ENCODE measurements at places on chromosomes 5 and 9. TPM values are rescaled to one million over a fixed set of nuclear protein-coding genes. Genes with fewer than 3 reads are reported as not detected.

DENND1A gene
- 19.9 TPM for total RNA-seq

OR13J1 gene
- not detected for total RNA-seq

NFIB gene
- total RNA-seq, result 16.4 TPM

LCN15 gene
- not detected for total RNA-seq

PCDHAC1 gene
- total RNA-seq, result 0.09 TPM

FOXD4 gene
- under 0.01 TPM for total RNA-seq

NPR3 gene
- 1.2 TPM for total RNA-seq

DMRT3 gene
- not detected for total RNA-seq

RLN2 gene
- total RNA-seq, result not detected

SLCO4C1 gene
- total RNA-seq, result not detected

CFAP157 gene
- total RNA-seq, result not detected

OTP gene
- not detected for total RNA-seq

DPYSL3 gene
- total RNA-seq, result 263 TPM

ZDHHC12 gene
- 41.2 TPM for total RNA-seq

WNK2 gene
- not detected for total RNA-seq

ADRA1B gene
- total RNA-seq, result under 0.01 TPM

ALDH7A1 gene
- 45.3 TPM for total RNA-seq

PFN3 gene
- total RNA-seq, result not detected

CA9 gene
- 8.1 TPM for total RNA-seq

ARSI gene
- total RNA-seq, result 118 TPM

CER1 gene
- not detected for total RNA-seq

CD74 gene
- total RNA-seq, result 0.89 TPM

PCA3 gene
- total RNA-seq, result not detected

CORO2A gene
- total RNA-seq, result 0.30 TPM

DNAH5 gene
- total RNA-seq, result 1.1 TPM

FGFR4 gene
- total RNA-seq, result 0.59 TPM

SPACA9 gene
- total RNA-seq, result 2.4 TPM

TLR4 gene
- 0.30 TPM for total RNA-seq

ADAMTS13 gene
- total RNA-seq, result 2.8 TPM

MYMK gene
- total RNA-seq, result not detected

ESM1 gene
- total RNA-seq, result 106 TPM

TMEM174 gene
- total RNA-seq, result not detected

LPAR1 gene
- total RNA-seq, result 82.0 TPM

CCDC107 gene
- 13.7 TPM for total RNA-seq

MRPS27 gene
- total RNA-seq, result 60.9 TPM

HAPLN1 gene
- total RNA-seq, result 24.8 TPM

HAVCR2 gene
- total RNA-seq, result not detected

PCDHB13 gene
- 0.89 TPM for total RNA-seq

MOB3B gene
- total RNA-seq, result 0.30 TPM

ACTBL2 gene
- total RNA-seq, result 0.89 TPM

PDE8B gene
- total RNA-seq, result not detected

SH2D3C gene
- 0.18 TPM for total RNA-seq

ACER2 gene
- 3.6 TPM for total RNA-seq

HRH2 gene
- total RNA-seq, result not detected

PCAT7 gene
- 0.30 TPM for total RNA-seq

NUTM2F gene
- total RNA-seq, result not detected

SDHA gene
- 81.1 TPM for total RNA-seq

AK8 gene
- total RNA-seq, result under 0.01 TPM

SHOC1 gene
- total RNA-seq, result 0.09 TPM

TMED9 gene
- total RNA-seq, result 386 TPM

INSL4 gene
- not detected for total RNA-seq

CEL gene
- 0.46 TPM for total RNA-seq

ARHGEF28 gene
- total RNA-seq, result 8.1 TPM
